ENCODE measurements at places on chromosomes 5 and 9. TPM values are rescaled to one million over a fixed set of nuclear protein-coding genes. Genes with fewer than 3 reads are reported as not detected.

SHOC1 gene
- total RNA-seq: not detected

FOXI1 gene
- 0.13 TPM for total RNA-seq

PCDHA4 gene
- not detected for total RNA-seq

ZMAT2 gene
- total RNA-seq: 55.1 TPM

ACER2 gene
- 2.0 TPM for total RNA-seq

PITX1 gene
- 0.25 TPM for total RNA-seq

TLR4 gene
- 0.10 TPM for total RNA-seq

NR5A1 gene
- 0.11 TPM for total RNA-seq

OR1L1 gene
- total RNA-seq: not detected

N4BP3 gene
- 0.79 TPM for total RNA-seq

WWC1 gene
- total RNA-seq: 1.4 TPM

ANKHD1 gene
- 233 TPM for total RNA-seq

SLC9A3 gene
- 1.5 TPM for total RNA-seq

STKLD1 gene
- 1.6 TPM for total RNA-seq

RLN2 gene
- total RNA-seq: 3.0 TPM

CDX1 gene
- not detected for total RNA-seq

GPR151 gene
- total RNA-seq: not detected

KIF24 gene
- total RNA-seq: 0.35 TPM

SLC6A3 gene
- total RNA-seq: not detected

KCNV2 gene
- total RNA-seq: not detected

ARPC5L gene
- 33.1 TPM for total RNA-seq

PAPPA gene
- not detected for total RNA-seq

ANKH gene
- 113 TPM for total RNA-seq

CD72 gene
- total RNA-seq: 7.2 TPM

IFNA13 gene
- not detected for total RNA-seq

FOXD4L6 gene
- total RNA-seq: not detected

CTXN3 gene
- not detected for total RNA-seq

RASEF gene
- total RNA-seq: not detected

BTNL9 gene
- total RNA-seq: not detected

PCDHGB1 gene
- total RNA-seq: not detected

SARDH gene
- total RNA-seq: 27.2 TPM

CXCL14 gene
- not detected for total RNA-seq

NPM1 gene
- 1,197 TPM for total RNA-seq

SH3TC2 gene
- total RNA-seq: 0.08 TPM
